ENCODE measurements at places on chromosomes 6 and 20.

- DNase-seq, result peak; percentile 61
Measured at GRCh38 chr20:33812152-33812849, 1.2 kb downstream of the CHMP4B start.

DNA sequence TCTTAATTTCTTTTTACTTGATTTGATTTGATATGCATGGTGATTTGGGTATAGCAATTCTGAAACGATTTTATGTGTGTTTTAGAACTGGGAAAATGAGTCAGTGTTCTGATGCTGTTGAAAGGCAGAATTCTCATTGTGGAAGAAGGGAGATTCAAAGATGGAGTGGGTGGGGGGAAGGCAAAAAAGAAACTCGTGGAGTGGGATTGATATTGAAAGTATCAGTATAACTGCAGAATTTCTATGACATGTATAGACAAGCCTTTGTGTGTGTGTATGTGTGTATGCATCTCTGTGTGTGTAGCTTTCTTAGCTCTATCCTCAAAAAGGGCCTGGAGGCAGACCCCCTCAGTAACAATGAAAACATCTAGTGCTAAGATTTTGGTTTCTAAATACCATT lies 184.3 kb upstream of the OLIG3 start:
- no peak for DNase-seq

- DNase-seq, result no peak
Measured at GRCh38 chr6:127813699-127814027, 87.2 kb downstream of the THEMIS start.

GRCh38 chr6:90178384-90178855 lies 118.2 kb downstream of the BACH2 start:
- DNase-seq, result no peak

- peak; percentile 70 for DNase-seq
Measured at GRCh38 chr6:16739329-16739801, 21.9 kb downstream of the ATXN1 start.

- no peak for DNase-seq
Measured at GRCh38 chr6:146359131-146359530, 184.5 kb upstream of the RAB32 start.

- DNase-seq, result no peak
Measured at GRCh38 chr20:10131732-10132345, 86.8 kb upstream of the SNAP25 start.

DNA sequence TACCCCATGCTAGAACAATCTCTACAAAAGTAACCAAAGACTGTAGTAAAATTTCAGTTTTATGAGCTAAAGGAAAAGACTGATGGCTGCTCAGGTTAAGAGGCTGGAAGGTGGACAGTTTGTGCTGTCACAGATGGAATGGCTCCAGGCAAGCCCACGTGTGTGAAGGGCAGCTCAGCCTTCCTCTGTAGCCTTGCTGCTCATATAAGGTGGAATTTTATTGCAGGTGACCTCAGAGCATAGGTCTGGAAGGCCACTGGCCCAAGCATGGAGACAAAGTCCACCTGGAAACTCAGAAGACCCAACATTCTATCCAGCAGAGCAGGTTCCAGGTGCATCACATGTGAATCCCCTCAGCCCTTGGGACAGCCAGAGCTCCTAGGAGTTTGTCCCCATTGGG lies 53.6 kb downstream of the KAT14 start:
- DNase-seq, result no peak

GRCh38 chr6:111444794-111445193 lies 38.2 kb downstream of the REV3L start:
- DNase-seq, result no peak

- no peak for DNase-seq
Measured at GRCh38 chr6:36625158-36625919, 31.2 kb downstream of the SRSF3 start.

DNA sequence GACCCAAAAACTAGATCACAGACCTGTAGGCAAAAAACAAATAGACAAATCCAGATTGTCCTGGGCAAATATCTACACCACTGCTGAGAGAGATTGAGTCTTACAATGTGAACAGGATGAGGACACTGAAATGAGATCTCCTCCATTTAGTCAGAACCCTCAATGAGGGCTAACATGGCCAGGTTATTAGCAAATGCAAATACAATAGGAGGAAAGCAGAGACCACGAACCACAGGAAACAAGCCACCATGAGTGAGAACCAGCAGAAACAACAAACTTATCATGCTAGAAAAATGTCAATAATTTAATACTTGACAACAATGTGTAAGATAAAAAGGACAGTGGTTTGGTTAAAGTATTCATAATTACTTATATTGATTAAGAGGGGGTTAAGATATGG lies 162.8 kb downstream of the SYNE1 start:
- DNase-seq, result no peak

DNA sequence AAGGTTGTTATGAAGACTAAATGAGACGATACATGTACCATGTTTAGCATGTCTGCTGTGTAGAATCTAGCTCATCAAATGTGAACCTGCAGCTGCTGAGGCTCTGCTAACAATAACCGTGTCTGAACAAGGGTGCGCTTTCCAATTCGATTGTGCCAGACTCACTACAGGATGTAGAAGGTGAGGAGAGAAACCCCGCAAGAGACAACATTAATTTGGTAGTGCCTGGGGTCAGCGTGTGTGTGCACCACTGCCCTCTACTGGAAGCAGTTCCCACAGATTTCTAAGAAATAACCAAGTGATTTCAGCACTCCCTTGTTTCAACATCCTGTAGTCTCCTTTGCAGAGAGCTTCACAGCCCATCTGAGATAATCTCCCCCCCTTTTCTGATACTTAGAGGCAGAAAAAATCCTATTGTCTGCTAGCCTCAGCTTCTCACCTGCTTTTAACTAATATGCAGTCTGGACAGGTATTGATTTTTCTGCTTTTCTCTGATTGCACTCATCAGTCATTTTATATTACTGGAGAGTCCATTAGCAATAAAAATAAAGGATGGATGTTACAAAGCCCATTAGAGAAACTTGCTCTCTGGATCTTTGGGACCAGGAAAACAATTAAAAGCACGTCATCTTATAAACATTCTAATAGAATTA lies 96.7 kb upstream of the BACH2 start:
- no peak for DNase-seq

GRCh38 chr20:32534661-32535240 lies 50.4 kb downstream of the NOL4L start:
- DNase-seq, result no peak

- DNase-seq, result no peak
Measured at GRCh38 chr6:37788259-37788658, 31.3 kb upstream of the ZFAND3 start.

GRCh38 chr6:70398783-70399728 lies 14.3 kb upstream of the FAM135A start:
- no peak for DNase-seq

DNA sequence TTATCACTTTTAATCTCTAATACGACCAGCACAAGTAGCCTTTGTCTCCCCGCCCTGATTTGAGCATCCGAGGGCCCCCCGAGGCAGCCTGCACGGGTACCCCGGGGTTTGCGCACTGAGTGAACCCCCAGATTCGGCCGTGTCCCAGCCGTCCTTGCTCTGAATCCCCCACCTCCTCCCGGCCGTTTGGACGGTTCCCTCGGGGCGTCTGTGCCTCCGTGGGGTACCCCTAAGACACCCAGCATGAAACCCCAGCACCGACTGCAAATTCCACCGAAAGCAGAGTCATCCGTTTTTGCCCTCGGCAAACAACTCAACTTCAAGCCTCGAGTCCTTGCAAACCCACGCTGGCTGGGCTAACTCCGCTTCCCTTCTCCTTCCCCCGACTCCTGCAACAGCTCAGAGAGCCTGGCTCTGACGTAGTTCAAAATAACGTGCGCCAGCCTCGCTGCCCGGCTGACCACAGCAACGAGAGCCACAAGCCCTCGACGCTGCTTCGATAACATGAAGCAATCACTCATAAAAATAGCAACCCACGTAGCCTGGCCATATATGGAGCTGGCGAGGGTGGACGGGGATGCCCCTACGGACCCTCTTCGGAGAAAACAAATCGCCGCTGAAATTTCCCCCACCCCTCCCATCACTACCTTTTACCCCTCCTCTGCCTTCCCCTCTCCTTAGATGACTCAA lies 764 bp upstream of the SNAP25 start:
- no peak for DNase-seq

- no peak for DNase-seq
Measured at GRCh38 chr6:18997375-18997826, 610.3 kb downstream of the RNF144B start.

DNA sequence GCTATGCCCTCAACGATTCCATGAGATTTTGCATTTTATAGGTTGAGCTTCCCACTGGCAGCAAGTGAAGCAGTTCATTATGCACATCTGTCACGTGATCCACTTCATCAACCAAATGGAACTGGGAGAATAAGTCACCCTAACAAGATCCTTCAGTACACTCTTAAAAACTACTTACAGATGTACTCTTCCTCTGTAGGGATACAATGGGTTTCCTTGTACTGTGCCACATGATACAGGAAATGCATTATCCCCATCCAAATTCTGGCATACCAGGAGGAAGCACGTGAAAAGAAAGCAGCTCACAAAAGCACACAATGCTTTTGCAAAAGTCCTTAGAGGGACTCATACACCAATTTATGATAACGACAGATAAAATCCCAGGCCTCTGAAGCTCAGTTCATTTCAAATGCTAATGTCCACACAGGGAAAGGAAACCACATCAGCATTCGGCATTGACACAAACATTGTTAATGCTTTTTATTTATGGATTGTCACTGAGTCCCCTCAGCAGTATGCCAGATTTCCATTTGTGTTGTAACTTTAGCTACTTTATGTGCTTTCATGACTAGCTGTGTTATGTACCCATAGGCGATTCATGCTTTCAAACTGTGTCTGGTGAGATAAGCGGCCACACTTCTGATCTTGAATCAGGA lies 58.1 kb upstream of the REV3L start:
- DNase-seq, result no peak

DNA sequence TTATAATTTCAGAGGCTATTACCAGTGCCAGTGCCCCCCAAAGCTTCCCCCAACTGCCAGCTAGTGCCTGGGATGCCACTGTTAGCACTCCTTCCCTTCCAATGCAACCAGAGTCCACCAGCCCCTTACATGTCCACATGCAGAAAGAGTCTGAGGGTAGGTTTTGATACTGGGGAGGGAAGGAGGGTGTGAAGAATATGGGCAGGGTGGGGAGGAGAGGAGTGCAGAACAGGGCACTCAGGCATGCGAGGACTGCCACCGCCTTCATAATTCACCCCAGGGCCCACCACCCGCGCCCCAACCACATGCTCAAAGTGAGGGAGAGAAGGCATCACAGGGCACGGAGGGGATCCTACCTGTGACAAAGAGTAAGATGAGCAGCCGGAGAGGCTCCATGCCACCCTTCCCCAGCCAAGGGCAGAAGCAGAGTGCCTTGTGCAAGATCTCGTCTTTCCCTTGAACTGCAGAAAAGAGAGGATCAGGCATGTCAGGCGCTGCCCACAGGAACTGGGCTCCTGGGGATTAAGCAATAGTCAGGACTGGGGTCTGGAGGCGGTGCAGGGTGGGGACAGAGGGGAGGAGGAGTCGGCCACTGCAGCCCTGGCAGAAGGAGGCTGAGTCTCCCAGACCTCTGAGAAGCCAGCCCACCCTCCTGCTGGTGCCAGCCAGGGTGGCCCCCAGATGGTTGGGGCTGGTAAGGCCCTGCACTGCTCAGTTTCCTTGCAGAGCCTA lies at the start of gene TREM2:
TREM2 (minus strand) TSS at position 430 of the 732 bp plus-strand sequence; CDS start at position 396, 34 bp downstream.
- no peak for DNase-seq

- DNase-seq, result no peak
Measured at GRCh38 chr6:127077886-127078285, 40.6 kb upstream of the RSPO3 start.

GRCh38 chr6:9225441-9225871 lies 790.1 kb upstream of the SLC35B3 start:
- peak; percentile 53 for DNase-seq

DNA sequence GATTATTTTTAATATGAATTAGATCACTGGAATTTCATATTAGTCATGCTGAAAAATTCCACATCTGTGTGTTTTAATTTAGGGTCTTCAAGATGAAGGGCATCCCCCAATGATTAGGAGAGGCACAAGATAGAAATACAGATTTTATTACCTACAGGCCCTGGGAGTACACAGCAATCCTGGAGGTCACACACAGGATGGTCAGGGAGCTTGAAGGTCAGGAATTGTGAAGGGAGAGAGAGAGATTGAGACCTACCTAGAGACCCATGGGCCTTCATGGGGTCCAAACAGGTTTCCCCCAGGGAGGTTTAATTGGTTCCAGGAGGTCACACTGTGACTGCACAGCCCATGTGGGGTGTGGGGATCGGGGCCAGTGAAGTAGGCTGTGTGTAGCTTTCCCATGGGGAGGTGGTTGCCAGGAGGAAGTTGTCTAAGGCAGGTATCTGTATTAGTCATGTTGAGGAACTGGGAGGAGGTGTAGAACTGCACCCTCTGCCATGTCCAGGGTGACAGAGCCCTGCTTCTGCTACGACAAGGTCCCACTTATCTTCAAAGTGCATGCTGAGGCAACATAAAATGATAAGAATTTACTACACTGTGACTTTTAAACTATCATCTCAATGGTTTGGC lies 18.3 kb downstream of the SNX9 start:
- no peak for DNase-seq

GRCh38 chr20:50980071-50980681 lies 21.6 kb downstream of the MOCS3 start:
- peak; percentile 99 for DNase-seq

- no peak for DNase-seq
Measured at GRCh38 chr6:68740828-68741500, 105.9 kb downstream of the ADGRB3 start.

GRCh38 chr20:47295921-47296426 lies 60.5 kb downstream of the ZMYND8 start:
- DNase-seq, result no peak

DNA sequence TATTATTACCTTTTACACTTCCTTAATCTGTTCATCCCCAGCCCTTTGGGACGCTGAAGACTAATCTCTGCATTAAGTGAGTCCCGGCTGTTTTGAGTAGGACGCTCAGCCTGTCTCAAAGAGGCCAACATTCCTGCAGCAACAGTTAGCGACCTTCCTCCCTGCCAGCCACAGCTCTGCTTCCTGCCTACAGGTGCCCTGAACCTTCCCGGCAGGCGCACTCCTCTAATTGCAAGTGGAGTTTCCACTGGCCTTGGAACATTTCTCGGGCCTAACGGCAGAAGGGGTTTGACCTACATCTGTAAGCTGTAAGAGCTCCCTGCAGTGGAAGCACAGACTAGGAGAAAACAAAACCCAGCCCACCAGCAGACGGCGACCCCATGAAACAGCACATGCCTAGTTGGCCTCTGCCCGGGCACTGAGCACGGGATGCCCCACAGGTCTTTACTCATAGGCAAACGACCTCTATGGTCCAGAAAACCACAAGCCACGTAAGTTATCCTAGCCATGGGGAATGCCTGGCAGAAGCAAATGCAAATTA lies 137.9 kb downstream of the DTNBP1 start:
- no peak for DNase-seq

GRCh38 chr6:158765499-158766068 lies 53.6 kb downstream of the EZR start:
- DNase-seq, result no peak

GRCh38 chr6:25713824-25714223 lies 40.7 kb upstream of the SLC17A4 start:
- DNase-seq, result no peak

- DNase-seq, result no peak
Measured at GRCh38 chr6:39876111-39876510, 58.2 kb downstream of the MOCS1 start.

GRCh38 chr6:121042766-121043165 lies 291.5 kb downstream of the TBC1D32 start:
- DNase-seq, result no peak

- no peak for DNase-seq
Measured at GRCh38 chr6:123788319-123788718, 15.3 kb upstream of the NKAIN2 start.

- no peak for DNase-seq
Measured at GRCh38 chr20:34085544-34086040, 26.5 kb downstream of the EIF2S2 start.

Data from AG04449 (cell line).